Effector memory CD4-positive, alpha-beta T cell (primary cell): ENCODE measurements at places on chromosomes 4 and X.

DNA sequence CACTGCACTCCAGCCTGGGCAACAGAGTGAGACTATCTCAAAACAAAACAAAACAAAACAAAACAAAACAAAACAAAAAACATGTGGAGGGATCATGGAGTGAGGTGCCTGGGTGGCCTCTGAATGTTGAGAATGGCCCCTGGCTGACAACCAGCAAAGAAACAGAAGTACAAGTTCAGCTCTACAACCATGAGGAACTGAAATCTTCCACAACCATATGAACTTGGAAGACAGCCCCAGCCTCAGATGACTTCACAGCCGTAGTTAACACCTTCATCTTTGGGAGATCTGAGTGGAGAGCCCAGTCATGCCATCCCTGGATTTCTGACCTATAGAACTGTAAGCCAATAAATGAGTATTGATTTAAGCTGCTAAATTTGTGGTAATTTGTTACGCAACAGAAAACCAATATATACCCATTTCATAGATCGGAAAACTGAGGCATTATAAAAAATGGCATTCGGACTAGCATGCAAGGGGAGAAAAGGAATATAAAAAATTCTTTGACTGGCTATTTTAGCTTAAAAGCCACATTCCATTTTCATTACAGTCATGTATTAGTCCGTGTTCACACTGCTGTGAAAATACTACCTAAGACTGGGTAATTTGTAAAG, 138.7 kb upstream of the RAPGEF2 start:
- H3K4me3 ChIP-seq: no peak overlapping the region
- no peak for DNase-seq
- H3K36me3 ChIP-seq: no peaks in the 10 kb centered on the region
- H3K27me3 ChIP-seq: no peaks in the 10 kb centered on the region

DNA sequence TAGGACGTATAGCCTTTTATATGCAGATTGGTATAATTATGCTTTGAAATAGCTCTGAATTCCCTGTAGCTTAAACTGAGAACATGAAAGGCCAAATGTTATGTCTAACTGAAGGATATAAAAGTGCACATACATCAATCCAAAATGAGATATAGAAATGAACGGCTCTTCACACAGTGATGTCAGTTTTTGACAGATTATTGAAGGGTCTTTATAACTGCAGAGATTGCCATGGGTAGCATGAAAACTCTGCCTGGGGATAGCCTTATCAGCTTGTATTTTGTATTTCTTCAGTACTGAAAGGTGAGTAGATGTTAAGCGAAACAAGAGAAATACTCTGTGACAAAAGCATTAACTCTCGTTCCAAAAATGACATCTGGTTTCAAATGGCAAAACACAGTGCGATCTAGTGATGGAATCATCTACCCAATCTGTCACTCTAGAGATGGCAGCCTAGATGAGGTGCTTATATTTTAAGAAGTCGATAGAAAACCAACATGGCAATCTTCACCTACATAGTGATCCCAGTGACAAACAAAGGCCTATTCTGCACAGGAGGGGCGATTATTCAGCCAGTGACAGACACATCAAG, 59.7 kb downstream of the PCDH10 start:
- H3K36me3 ChIP-seq: no peaks in the 10 kb centered on the region
- H3K4me3 ChIP-seq: no peak overlapping the region
- H3K27me3 ChIP-seq: no peaks in the 10 kb centered on the region
- DNase-seq: no peak

DNA sequence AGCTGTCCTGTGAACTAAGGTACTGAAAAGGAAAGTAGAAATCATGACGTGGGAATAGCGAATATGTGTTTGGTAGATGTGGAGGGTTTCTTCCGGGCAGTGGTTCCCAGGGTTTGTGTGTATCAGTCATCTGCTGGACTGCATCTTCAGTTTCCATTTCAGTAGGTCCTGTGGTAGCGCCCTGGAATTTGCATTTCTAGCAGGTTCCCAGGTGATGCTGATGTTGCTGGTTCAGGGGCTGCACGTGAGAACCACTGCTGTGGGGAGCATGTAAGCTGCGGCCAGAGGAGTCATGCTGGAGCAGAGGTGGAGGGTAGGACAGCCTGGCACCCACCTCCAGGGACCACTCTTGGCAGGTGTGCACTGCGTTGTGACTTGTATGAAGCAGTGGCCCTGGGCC, 47.1 kb downstream of the ARHGAP10 start:
- H3K4me1 ChIP-seq: no peaks in the 10 kb centered on the region
- DNase-seq: no peak
- H3K36me3 ChIP-seq: no peaks in the 10 kb centered on the region
- no peaks in the 10 kb centered on the region for H3K27me3 ChIP-seq

- H3K27me3 ChIP-seq: no peaks in the 10 kb centered on the region
- no peaks in the 10 kb centered on the region for H3K4me1 ChIP-seq
- no peak overlapping the region for H3K27ac ChIP-seq
- no peak overlapping the region for H3K4me3 ChIP-seq
Measured at GRCh38 chr4:150583287-150584110, 1.5 kb downstream of the MAB21L2 start.

GRCh38 chr4:8582436-8582835, 2.2 kb downstream of the GPR78 start:
- DNase-seq: no peak
- H3K4me1 ChIP-seq: no peaks in the 10 kb centered on the region
- no peak overlapping the region for H3K27ac ChIP-seq

DNA sequence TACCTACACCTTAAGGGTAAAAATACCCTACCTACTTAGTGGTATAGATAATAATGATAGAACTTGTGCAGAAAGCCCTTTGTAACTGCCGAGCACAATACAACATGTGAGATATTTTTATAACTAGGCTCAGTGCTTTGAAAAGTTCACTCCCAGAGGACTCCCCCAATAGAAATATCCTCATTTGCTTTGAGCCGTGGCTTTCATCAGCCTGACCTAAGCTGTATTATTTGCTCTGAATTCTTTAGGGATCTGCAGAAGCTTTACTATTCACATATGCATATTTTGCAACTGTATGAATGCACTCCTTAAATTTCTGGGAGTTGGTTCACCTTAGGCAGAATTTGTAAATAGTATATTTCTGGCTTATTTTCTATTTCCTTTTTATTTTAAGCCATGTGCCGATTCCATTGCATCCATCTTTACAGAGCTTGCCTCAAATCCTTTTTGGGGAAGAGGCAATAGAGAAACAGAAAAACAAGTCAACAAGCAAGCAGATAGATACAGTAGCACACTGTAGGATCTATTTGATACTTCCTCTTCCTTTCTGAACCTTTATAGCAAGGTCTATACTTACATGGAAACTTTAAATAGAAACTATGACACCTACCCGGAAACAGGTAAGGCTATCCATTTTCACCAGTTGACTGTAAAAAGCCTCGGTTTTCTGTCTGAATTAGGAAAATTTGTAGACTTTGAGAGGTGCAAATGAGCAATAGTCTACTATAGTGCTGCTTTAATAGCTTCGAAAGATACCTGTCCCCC, 242.5 kb upstream of the VCX3A start:
- no peak overlapping the region for H3K4me3 ChIP-seq
- no peak overlapping the region for H3K27ac ChIP-seq
- no peaks in the 10 kb centered on the region for H3K4me1 ChIP-seq
- no peaks in the 10 kb centered on the region for H3K27me3 ChIP-seq
- no peaks in the 10 kb centered on the region for H3K36me3 ChIP-seq

GRCh38 chrX:27555514-27555913, 34.6 kb upstream of the DCAF8L2 start:
- no peak overlapping the region for H3K4me3 ChIP-seq
- no peak overlapping the region for H3K27ac ChIP-seq
- H3K36me3 ChIP-seq: no peaks in the 10 kb centered on the region
- no peak for DNase-seq
- no peaks in the 10 kb centered on the region for H3K4me1 ChIP-seq

- H3K4me1 ChIP-seq: no peaks in the 10 kb centered on the region
- no peak overlapping the region for H3K4me3 ChIP-seq
- no peaks in the 10 kb centered on the region for H3K36me3 ChIP-seq
- no peak for DNase-seq
- no peaks in the 10 kb centered on the region for H3K27me3 ChIP-seq
Measured at GRCh38 chr4:129515356-129515755, 419.4 kb downstream of the C4orf33 start.

- H3K36me3 ChIP-seq: no peaks in the 10 kb centered on the region
- H3K27me3 ChIP-seq: no peaks in the 10 kb centered on the region
- H3K27ac ChIP-seq: no peak overlapping the region
- no peak for DNase-seq
Measured at GRCh38 chr4:48180234-48180633, 46.2 kb upstream of the TXK start.

DNA sequence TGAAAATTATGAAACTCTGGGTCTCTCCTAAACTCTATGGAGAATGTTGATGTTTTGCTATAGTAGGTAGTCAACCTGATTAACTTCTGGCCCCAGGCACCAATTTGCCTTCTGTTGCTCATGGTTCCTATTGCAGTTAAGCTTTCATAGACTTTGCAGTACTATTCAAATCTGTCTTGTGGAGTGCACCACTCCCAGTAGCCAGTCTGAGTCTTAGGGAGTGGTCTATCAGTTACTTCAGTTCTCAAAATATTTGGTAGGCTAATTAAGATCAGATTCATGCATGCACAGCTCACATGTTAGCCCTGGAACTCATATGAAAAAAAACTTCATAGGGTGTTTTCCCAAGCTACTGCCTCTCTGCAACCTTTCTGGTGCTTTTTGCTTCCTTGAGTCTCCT, 53.3 kb downstream of the BMP15 start:
- no peaks in the 10 kb centered on the region for H3K27me3 ChIP-seq
- H3K27ac ChIP-seq: no peak overlapping the region
- no peak for DNase-seq
- no peaks in the 10 kb centered on the region for H3K36me3 ChIP-seq

- no peaks in the 10 kb centered on the region for H3K27me3 ChIP-seq
- H3K4me1 ChIP-seq: no peaks in the 10 kb centered on the region
- no peak for DNase-seq
- H3K4me3 ChIP-seq: no peak overlapping the region
- H3K27ac ChIP-seq: no peak overlapping the region
- no peaks in the 10 kb centered on the region for H3K36me3 ChIP-seq
Measured at GRCh38 chr4:14700083-14700482, 302.2 kb upstream of the CPEB2 start.

- DNase-seq: no peak
- H3K4me3 ChIP-seq: no peak overlapping the region
- H3K4me1 ChIP-seq: no peaks in the 10 kb centered on the region
Measured at GRCh38 chr4:124135409-124135813, 577.1 kb downstream of the ANKRD50 start.
